Activated T-cell treated with anti-CD3 and anti-CD28 coated beads, Interleukin-2, amount 50 U/mL, for 24 hours (primary cell): ENCODE measurements at places on chromosomes 7 and 10.

- DNase-seq = no peak
Observed at GRCh38 chr10:21314906-21315644, 210.4 kb downstream of the SKIDA1 start.

DNA sequence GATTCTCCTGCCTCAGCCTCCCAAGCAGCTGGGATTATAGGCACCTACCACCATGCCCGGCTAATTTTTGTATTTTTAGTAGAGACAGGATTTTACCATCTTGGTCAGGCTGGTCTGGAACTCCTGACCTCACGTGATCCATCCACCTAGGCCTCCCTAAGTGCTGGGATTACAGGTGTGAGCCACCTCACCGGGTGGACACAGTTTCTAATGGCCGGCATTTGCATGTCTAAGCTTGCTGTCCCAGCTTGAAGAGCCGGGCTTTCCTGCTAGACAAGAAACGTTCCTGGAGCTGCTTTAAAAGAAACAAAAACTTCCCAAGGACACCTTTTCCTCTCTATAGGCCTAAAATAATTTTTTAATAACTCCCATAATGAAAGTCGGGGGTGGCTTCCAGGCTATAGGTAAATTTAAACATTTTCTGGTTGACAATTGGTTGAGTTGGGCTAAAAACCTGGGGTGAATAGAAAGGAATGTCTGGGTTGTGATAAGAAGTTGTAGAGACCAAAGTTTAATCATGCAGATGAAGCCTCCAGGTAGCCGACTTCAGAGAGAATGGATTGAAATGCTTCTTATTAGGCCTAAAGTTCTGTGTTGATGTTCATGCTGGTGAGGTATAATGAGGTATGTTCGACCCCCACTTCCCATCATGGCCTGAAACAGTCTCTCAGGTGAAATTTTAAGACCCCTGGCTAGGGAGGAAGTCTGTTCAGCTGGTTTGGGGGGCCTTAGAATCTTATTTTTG lies 8.8 kb downstream of the ACADSB start:
- no peak for DNase-seq

GRCh38 chr10:123150986-123151736 lies 3.0 kb upstream of the BUB3 start:
- peak; percentile 76 for DNase-seq

DNA sequence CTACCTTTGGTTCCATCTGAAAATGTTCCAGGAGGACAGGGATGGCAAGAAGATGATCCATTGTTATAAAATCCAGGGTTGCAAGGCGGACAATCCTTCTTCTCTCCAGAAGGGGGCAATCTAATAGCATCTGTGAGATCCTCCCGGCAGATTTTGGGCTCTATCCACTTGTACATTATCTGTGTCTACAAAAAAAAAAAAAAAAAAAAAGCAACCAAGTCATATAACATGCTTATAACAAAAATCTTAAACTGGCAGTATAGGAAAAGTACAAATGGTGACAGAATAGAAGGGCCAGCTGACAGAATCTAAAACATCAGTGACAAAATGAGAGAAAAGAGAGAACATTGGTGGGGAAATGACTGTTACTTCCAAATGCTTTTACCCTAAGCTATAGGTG lies 132.7 kb downstream of the ELAPOR2 start:
- DNase-seq = no peak

- no peak for DNase-seq
Observed at GRCh38 chr10:13792006-13792405, 205.2 kb downstream of the PRPF18 start.

DNA sequence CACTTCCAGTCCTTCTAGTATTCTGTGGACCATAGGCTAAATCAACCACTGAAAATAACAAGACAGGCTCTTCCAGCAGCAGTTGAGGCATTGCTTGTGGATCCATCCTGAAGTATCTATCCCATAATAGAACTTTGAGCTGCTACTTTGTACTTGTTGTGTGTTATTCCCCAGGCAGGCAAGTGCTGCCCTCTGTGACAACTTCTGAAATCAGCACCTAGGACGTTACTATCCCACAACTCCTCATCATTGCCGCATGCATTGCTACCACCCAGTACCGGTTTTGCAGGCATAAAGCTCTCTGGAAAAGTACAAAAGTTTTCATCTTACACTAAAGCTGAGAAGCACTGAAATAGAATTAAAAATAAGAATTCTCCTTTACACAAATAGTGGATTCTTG lies 145.3 kb downstream of the HTR7 start:
- DNase-seq = no peak

DNA sequence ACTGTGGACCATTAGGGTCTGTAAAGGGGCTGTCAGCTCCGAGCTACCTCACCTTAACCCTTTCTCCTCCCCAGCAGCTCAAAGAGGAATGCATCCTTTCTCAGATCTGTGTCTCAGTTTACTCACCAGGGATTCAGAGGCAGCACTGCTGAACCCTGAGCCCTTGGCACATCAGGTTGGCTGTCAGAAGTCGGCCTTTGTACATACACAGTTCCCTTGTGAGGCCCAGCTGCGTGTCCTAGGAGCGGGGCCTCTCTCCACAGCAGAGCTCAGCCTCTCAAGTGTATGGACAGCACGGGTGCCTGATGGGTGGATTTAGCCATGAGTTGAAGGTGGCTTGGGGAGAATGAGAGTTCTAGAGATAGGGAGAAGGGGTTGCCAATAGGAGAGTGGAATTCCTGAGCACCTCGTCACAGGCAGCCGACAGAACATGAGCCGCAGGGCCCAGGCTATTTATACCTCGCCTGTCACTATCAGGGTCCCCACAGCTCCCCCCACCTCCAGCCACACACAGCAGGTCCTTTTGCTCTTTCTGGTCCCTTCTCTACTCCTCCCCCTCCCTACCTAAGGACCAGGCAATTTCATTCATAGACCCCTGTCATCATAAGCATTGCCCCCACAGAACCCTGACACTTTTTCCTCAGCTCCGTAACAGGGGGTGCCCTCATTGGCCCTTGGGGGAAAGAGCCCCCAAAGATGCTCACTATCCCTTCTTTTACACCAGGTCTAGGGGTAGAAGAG lies 2.1 kb upstream of the FLNC start:
- no peak for DNase-seq

- no peak for DNase-seq
Observed at GRCh38 chr10:58867683-58868082, 308.8 kb upstream of the PHYHIPL start.

DNA sequence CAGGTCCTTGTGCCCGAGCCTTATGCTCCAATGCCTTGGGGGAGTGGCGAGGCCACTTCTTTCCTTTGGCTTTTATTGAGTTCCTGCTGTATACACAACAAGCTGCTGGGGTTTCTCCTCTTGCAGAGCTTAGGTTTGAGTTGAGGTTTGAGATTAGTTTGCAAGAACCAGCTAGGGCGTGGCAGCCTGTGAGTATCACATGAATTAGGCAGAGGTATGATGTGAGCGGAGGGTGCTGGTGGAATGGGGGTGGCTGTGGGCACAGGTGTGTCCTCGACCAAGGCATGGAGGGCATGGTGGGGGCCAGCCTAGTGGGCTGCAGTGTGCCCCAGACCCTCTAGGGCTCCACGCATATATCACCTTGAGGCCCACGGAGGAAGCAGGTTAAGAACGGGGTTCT lies 123.3 kb downstream of the DOCK1 start:
- DNase-seq = no peak

GRCh38 chr7:73433924-73434700 lies 534 bp downstream of the FZD9 start:
- DNase-seq = no peak

DNA sequence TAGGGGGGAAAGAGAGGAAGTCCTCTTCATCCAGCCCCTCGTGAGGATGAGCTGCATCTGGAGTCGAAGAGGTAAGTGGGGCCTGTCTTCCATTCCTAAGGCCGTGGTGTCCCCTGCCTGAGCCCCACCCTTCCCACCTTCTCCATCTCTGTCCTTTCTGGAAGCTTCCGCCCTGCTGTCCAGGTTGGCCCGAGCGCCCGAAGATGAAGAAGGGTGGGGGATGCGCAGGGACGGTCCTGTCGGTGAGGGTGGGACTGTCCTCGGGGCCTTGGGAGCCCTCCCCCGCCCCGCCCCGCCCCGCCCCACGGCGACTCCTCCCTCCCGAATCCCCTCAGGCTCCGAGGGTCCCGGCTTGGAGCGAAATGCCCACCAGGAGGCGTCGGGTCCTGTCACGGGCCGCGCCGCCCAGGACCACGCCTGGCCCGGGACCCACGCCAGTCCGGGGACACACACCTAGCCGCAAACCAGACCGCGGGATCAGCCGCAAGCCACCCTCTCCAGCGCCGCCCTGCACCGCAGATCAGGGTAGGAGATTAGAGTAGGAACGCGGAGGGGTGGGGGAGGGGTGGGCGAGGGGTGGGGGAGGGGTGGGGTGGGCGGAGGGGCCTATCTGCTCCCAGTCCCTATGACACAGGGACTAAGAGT lies 15.3 kb downstream of the GPRIN2 start:
- DNase-seq = peak; percentile 34

GRCh38 chr10:69446650-69447151 lies 4.6 kb upstream of the TSPAN15 start:
- DNase-seq = no peak

- no peak for DNase-seq
Observed at GRCh38 chr7:5708271-5708670, 73.2 kb downstream of the RNF216 start.

DNA sequence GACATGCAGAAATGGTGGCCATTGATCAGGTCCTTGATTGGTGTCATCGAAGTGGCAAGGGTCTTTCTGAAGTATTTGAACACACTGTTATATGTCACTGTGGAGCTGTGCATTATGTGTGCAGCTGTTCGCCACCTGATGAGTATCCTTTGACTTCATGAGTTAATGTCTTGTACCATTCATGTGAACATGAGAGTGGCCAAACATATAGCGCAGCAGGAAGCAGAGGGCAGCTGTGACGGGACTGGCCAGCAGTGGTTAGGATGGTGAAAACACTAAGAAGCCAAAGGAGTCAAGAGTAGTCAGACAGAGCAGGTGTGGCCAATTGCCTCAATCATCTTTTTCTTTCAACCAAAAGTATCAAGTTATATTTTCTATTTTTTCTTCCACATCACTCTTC lies 167.4 kb downstream of the IMMP2L start:
- no peak for DNase-seq

DNA sequence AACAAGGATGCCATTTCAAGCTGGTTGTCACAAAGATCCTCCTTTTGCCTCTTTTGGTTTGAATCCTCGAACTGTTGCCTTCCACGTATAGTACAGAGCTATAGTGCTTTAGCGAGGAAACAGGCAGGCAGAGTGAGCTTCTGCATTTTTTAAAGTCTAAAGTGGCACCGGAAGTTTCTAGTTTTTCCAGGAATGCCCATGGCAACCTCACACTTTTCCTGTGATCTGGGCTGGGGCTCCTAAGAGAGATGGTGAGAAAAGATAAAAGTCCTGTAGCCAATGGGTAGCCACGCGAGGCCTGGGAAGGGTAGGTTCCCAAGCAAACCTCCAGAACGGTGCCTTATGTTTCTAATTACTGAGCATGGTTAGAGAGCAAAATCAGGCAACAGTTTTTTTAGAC lies 76.7 kb downstream of the CALD1 start:
- DNase-seq = no peak

DNA sequence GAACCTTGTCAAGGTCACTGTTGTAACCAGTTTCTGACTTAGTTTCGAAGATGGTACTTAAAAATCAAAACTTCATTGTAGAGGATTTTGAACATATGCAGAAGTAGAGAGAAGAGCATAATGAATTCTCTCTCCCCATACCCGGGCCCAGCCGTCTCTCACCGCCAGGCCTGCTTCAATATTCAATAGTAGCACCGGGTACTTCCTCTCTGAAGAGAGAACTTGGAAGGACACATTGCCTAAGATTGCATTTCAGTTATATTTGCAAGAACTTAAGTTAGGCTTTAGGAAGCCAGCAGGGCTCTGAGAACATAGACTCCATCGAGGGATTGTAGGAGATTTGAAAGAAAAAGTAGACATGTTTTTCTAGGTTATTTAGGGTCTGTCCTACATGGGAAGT lies 19.1 kb downstream of the LMTK2 start:
- DNase-seq = no peak

DNA sequence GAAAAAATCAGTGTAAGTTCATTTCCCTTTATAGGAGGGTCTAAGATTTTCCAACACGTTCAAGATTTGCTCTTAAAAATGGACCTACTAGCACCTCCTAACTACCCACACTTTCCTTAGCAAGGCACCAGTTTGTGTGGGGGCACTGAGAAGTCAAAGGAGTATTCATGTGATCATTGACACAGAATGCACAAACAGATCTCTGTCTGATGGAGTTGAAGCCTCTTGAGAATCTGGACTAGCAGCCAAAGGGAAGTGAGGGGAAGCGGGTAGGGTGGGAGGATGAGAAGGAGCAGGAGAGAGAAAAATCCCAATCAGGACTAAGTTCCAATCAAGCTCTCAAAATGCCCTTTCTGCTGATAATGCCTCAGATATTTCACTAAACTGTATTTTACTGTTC lies 4.1 kb downstream of the MMS19 start:
- no peak for DNase-seq

GRCh38 chr10:22017283-22018020 lies 13.9 kb upstream of the DNAJC1 start:
- DNase-seq = no peak

- peak; percentile 71 for DNase-seq
Observed at GRCh38 chr10:72087392-72087968, 871 bp downstream of the SPOCK2 start.

- no peak for DNase-seq
Observed at GRCh38 chr10:14003517-14004184, 327.1 kb downstream of the FRMD4A start.

DNA sequence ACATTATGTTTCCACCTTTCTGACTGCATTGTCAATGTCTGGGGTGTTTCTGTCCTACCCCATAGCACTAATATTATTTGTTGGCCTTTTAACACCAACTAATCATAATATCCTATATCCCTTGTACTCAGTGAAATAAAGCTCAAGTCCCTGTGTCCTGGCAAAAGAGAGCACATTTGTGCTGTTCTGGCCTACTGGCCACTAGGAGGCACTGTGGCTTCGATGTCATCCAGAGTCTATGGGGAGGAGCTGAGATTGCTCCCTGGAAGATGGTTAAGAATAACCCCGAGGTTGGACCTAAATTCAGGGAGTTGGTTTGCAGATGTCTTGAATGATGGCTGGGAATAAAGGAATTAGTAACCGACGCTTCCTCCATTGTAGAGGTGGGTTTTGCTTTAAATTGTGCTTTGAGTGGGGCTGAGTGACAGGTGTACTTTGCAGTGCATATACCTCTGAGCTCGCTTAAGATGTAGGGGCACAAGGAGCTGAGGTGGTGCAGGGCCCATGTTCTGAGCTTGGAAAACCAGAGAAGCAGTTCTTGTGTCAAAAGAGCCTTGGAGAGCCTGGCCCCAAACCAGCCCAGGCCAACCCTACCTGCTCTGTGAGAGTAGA lies 191.2 kb upstream of the PRSS1 start:
- DNase-seq = peak; percentile 50

DNA sequence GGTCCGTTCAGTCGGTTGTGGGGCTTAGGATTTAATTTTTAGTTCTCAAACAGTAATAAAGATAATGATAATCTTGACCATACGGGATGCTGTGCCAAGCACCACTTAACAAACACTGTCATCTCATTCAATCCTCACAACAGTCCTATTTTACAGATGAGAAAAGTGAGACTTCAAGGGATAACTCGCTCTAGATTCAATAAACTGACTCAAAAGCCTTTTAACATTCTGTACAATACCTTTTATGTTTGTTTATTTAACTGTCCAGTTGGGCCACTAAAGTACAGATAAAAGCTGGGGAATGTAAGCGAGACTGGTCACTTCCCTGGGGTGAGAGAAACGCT lies 437 bp upstream of the CFAP69 start:
- DNase-seq = no peak
